ENCODE measurements at places on chromosomes 2 and 18.

DNA sequence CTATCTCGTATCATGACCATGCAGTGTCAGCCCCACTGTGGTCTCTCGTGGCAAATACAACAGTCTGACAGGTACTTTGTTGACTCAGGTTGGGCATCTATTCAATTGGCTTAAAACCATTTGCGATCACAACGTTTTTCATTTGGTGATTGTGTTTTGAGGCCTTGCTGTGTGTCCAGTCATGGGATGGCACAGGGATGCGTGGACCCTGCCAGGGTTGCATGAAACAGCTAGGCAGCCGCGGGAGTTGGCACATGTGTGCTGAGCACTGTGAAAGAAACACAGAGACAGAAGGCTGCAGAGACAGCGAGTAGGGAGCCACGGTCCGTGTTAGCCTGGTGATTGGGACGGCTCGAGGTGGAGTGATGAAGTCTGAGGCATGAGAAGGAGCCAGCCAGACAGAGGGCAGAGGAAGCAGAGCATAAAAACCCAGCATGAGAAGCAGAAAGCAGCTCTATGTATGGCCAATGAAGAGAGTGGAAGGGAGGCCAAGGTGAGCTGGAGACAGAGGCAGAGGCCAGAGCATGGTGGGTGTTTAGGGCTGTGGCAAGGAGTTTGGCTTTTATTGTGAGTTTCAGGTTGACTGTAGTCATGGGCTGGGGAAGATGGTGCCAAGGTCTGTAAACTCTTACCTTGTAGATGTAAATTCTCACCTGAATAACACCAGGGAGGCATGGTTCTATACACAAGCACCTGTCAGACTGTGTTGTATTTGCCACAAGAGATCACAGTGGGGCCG is 31.8 kb upstream of the IL1R1 start:
- DNase-seq, result no peak

- DNase-seq, result no peak
Observed at GRCh38 chr2:60633615-60634014, 80.2 kb upstream of the BCL11A start.

GRCh38 chr2:118853651-118854291 is 6.3 kb upstream of the EN1 start:
- no peak for DNase-seq

DNA sequence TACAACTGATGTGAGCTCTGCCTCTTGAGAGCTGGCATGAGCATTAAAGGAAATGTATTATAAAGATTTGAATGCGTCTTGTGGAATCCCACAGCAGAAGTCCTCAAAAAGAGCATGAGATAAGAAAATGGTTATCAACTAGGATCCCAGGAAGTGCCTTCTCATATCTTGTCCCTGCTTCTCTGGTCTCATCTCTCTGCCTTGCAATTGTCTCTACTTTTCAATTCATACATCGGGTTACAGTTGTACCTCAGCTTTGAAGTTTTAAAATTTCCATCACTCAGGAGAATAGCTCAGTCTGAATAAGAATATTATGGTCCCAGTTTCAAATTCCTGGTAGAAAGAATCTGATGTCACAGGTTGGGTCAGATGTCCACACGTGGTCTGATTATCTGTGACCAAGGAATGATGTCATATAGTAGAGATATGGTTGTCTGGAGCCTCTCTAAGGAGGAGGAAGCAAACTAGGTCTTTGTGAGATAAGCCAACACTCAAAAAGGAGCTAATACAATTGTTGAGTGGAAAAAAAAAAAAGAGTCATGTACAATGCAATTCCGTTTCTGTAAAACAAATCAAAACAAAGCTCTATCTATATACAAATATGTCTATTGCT is 21.7 kb upstream of the CCDC88A start:
- no peak for DNase-seq

GRCh38 chr2:8590938-8591337 is 90.9 kb upstream of the ID2 start:
- no peak for DNase-seq

GRCh38 chr2:191218292-191218898 is 26.8 kb upstream of the MYO1B start:
- DNase-seq, result peak; percentile 27

DNA sequence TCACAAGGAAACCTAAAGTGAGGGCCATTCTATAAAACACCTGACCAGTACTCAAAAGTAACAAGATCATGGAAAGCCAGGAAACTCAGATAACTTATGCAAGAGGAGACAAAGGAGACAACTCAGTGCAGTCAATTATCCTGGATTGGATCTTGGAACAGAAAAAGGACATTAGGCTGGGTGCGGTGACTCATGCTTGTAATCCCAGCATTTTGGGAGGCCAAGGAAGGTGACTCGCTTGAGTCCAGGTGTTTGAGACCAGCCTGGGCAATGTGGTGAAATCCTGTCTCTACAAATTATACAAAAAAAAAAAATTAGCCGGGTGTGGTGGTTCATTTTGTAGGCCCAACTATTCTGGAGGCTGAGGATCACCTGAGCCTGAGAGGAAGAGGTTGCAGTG is 424.5 kb upstream of the SPRED2 start:
- DNase-seq, result no peak

GRCh38 chr2:238913931-238914647 is 66.2 kb downstream of the TWIST2 start:
- DNase-seq, result no peak

DNA sequence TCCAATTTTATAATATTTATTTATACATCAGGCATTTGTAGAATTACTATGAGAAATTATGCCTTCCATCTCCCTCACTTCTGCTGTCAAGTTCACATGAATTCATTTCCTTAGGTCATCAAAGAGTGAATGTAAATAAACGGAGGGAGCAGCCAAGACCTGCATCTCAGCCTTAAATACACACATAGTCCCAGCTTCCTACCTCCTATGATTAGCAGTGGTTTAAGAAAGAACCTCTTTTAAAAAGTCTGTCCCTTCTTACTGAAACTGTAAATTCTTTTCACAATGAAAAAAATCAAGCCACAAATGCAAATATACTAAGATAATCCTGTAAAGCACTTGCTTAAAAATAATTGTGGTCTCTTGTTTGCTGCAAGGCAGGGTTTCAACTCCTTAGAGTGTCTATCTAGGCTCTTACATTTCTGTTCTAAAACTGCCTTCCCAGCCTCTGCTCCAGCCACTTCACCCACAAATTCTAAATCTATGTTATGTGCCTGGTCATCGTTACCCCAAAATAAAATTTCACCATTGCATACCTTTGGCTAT is 532.7 kb upstream of the FSHR start:
- DNase-seq, result no peak

DNA sequence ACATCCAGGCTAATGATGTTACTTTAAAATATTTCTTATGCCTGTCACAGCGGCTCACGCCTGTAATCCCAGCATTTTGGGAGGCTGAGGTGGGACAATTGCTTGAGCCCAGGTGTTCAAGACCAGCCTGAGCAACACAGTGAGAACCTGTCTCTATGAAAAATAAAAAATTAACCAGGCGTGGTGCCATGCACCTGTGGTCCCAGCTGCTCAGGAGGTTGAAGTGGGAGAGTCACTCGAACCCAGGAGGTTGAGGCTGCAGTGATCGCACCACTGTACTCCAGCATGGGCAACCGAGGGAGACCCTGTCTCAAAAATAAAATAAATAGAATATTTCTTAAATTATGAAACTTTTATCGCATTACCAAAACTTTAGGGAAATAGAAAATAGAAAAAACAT is 28.1 kb upstream of the ACTR3 start:
- no peak for DNase-seq

DNA sequence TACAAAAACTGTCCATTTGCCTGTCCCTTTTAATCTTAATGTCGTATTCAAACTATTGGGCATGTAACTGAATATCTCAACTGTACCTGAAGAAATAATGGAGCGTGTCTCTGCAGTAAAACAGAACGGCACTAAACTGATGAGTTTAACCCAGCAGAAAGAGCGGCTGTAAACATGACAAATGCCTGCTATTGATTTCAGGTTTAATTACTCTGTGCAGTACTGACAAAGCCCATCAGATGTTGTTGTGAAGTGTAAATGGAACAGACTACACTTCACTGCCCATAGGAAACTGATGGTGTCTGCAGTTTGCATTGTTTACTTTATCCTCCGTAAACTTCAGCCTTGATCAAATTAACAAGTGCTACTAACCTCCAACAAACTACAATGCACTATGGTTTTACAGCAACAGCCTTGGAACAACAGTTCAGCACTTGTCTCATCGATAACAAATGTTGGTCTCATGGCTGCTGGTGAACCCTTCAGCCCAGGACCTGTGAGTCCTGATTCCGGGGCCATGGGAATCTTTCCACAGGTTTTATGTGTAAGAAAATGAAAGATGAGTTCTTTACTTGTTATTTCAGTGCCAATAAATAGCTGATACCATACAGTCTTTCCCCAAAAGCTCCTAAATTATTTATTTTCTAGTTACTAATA is 316.5 kb downstream of the CCDC178 start:
- DNase-seq, result no peak

- no peak for DNase-seq
Observed at GRCh38 chr2:109365131-109365530, 236.1 kb downstream of the SH3RF3 start.

DNA sequence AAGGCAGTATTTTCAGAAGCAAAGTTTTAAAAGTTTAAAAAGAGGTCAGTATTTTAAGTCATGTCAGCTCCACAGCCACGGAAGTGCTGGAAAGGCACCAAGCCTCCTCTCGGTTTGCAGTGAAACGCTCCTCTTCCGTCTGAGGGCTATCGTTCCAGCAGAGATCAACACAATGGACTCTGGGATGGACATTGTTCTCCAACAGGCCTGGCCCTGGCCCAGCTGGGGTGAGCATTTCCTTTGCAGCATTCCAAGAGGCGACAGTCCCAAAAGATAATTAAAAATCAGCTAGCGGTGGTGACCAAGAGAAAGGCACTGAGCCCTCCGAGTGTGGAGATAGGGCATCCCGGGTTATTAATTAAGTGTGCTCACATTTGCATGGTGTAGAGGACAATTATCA is 95.9 kb upstream of the LCLAT1 start:
- no peak for DNase-seq

DNA sequence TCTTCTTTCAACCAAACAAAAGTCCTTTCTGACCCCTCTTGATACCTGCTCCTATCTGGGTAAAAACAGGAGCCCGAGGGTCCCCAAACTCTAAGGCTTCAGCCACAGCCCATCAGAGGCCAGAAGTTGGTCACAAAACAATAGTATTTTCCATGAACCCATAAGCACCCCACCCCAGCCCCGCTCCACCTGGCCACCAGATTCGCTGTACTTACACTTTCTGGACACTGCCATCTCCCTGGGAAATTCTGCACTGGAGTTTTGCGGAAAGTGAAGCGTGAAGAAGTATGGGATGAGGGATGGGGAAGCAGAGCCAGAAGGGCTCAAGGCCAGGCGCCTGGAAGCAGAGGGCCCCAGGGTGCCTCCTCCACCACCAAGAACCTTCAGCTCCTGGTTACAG is 5.2 kb upstream of the RUFY4 start:
- no peak for DNase-seq

DNA sequence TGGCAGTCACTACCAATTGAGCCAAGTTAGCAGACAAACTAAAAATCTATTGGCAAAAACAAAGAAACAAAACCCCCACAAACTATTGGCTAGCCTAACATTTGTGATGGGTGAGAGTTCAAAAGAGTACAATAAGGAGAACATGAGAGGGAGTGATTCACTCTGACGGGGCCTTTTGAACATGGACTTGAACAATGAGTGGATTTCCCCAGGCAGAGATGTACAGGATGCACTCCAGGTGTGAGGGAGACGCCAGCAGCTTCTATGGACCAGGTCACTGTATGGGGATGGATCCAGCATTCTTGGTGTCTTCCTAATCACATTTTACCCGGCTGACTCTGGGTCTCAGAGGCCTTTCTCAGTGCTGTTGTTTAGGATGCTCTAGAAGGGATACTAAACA is 167.5 kb upstream of the SMAD2 start:
- DNase-seq, result no peak

DNA sequence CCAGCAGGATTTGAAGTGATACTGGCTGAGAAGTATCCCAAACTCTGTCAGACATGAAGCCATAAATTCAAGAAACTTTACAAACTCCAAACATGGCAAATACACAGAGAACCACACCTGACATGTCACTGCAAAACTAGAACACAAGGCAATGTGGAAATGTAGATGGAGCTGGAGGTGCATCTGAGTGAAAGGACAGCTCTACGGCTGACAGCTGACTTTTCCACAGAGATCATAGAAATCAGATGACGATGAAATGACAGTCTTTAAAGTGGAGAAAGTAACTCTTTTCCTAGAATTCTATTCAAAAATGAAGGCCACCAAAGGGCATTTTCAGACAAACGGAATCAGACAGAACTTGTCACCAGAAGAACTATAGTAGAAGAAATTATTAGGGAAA is 97.5 kb downstream of the LDLRAD4 start:
- DNase-seq, result no peak

- DNase-seq, result no peak
Observed at GRCh38 chr2:46047290-46047689, 249.9 kb upstream of the EPAS1 start.

GRCh38 chr2:98772536-98772935 is 41.6 kb upstream of the MGAT4A start:
- DNase-seq, result no peak

DNA sequence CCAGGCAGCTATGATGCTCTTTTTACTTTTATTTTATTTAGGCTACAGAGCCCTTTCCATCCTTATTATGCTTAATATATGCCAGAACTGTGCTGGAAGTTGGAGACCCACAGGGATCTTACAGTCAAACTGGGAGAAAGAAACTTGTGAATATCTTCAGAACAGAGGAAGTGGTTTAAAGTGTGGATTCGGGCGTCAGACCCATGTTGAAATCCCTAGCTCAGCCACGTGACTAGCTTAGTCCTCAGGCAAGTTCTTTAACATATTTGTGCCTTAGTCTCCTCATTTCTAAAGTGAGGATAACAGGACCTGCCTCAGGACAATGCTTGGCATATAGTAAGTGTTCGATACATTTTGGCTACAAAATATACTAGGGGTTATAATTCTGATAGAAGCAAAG is 59.1 kb downstream of the MAP3K20 start:
- DNase-seq, result no peak

DNA sequence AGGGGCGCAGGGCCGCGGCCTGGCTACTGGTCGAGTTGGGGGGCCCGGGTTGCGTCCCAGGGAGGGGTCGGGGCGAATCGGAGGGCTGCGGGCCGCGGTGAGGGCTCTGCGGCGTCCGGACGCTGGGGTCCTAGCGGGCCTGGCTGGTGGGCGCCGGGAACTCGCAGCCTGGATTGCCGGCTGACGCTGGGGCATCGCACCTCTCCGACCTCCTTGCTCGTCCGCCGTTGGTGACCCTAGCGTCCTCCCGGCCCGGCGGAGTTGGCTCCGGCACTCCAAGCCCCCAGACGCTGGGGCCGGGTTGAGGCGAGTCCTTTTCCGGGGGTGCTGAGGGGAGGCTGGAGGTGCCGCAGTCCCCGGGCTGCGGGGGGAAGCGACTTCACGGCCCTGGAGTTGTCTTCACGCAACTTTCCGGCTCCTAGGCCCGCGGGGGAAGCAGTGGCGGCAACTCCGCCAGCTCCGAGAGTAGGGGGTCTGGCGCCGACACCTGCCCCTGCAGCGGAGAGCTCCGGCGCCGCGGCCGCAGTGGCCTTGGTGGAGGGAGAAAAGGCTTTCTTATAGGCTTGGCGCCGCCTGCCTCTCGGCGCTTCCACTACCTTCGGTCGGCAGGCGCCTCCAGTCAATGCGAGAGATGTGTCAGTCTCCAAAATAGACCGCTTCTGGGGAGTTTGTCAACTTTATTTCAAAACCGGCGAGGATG is 70.3 kb downstream of the HAUS1 start:
- peak; percentile 49 for DNase-seq
